ENCODE measurements at places on chromosomes 3 and 15. TPM values are rescaled to one million over a fixed set of nuclear protein-coding genes. Genes with fewer than 3 reads are reported as not detected.

TMEM108 gene
- total RNA-seq, result 0.29 TPM

PLSCR4 gene
- 129 TPM for total RNA-seq

LIPH gene
- 0.07 TPM for total RNA-seq

ASB14 gene
- total RNA-seq, result not detected

PRR20G gene
- not detected for total RNA-seq

ARHGEF26 gene
- total RNA-seq, result 0.80 TPM

GMNC gene
- total RNA-seq, result not detected

GCSAM gene
- total RNA-seq, result not detected

FBXO40 gene
- total RNA-seq, result not detected

TTC21A gene
- 3.9 TPM for total RNA-seq

CLDN16 gene
- not detected for total RNA-seq

PPP1R14D gene
- not detected for total RNA-seq

ALDH1A3 gene
- total RNA-seq, result 30.6 TPM

SLC15A2 gene
- 0.36 TPM for total RNA-seq

FAM3D gene
- total RNA-seq, result 0.27 TPM

METTL6 gene
- total RNA-seq, result 38.2 TPM

VWA5B2 gene
- not detected for total RNA-seq

TGM5 gene
- not detected for total RNA-seq

LRRC31 gene
- not detected for total RNA-seq

HCLS1 gene
- 43.8 TPM for total RNA-seq

CKMT1A gene
- not detected for total RNA-seq

FBN1 gene
- 48.0 TPM for total RNA-seq

UMPS gene
- 45.3 TPM for total RNA-seq

EHHADH gene
- 4.7 TPM for total RNA-seq

CX3CR1 gene
- total RNA-seq, result not detected

GP5 gene
- total RNA-seq, result 0.14 TPM
